Esophagus squamous epithelium (tissue), 5 donors: ENCODE measurements at places on chromosomes 7 and 10.

DNA sequence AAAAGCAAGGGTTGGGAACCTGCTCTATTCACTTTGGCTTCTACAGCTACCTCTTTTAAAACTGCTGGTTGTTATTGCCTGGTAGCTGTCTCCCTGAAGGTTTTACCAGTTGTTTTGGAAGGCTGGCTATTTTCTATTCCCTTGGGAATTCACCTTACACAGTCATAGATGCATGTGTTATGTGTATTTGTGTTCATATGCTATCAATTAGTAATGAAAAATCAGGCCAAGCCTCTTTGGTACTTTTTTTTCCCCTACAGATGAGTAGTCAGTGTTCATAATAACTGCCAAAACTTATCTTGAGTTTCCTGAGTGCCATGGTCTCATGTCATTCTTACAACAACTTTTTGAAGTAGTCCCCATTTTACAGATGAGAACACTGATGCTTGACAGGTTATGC lies 738.0 kb upstream of the GALNT17 start:
- DNase-seq: no peak

DNA sequence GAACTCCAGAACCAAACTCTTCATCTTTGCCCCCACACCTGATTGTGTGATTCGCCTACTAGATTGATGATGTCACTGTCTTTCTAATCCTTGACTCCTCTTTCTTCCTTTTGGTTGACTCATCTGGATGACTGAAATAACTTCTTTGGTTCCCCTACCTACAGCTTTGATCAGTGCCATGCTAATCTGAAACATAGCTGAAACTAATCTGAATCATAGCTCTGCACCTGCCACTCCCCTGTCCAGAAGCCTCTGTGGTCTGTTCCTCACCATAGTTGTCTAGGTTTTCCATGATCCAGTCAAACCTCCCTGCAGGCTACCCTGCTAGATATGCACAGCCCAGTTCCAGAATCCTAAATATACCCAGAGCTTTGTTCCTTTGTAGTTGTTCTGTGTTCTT lies 51.9 kb downstream of the ZNF365 start:
- DNase-seq: no peak

DNA sequence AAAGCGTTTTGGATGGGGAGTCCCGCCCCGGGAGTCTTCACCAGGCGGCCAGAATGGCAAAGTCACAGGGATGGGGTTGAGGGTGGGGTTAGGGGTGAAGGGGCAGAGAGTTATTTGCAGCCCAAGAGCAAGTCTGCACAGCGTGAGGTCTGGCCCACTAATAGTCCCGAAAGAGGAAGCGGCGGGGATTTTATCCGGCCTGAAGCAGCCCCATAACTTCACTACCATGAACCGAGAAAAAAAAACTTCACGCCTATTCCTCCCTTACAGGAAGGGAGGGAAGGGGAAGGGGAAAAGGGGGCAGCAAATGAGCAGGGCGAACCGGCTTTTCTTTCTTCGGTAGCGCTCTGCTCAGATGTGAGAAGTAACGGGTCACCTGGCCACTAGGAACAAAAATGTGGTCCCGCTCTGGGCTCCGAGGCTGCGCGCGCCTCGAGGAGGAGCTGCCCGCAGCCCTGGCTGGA lies 712 bp downstream of the ITPRIP start:
- DNase-seq: no peak

DNA sequence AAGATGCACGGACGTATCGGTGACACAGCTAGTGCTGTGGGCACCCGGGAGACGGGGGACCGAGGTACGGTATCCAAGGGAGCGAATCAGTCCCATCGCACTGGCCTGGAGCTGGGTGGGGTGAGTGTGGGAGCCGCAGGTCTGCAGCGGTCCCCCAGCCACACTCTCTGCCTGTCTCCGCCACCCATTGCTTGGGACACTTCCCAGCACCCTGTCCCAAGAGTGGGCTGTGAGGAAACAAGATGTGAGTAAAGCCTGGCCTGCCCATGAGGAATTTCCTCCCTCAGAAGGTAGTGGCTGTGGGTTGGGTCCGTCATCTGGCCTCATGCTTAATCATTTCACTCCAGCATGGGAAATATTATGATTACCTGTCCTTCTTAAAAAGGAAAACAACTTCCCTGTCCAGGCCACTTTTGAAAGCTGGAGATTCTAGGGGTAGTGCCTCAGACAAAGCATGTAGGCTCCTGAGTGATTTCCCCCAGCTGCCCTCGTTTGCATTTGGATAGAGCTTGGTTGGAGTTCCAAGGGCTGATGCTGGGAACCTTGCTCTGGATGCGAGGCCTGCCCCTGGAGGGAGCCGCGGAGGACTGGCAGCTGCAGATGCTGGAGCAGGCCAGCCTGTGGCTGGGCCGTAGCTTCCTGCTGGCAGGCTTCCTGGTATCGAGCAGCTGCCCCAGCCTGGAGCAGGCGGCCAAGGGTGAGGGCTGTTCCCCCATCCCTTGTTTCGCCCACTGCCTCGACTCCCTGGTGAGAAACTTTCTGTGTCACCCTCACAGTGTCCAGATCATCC lies 6.2 kb upstream of the ACTR3C start:
- DNase-seq: no peak

- DNase-seq: no peak
Measured at GRCh38 chr10:89978081-89978480, 276.7 kb downstream of the KIF20B start.

DNA sequence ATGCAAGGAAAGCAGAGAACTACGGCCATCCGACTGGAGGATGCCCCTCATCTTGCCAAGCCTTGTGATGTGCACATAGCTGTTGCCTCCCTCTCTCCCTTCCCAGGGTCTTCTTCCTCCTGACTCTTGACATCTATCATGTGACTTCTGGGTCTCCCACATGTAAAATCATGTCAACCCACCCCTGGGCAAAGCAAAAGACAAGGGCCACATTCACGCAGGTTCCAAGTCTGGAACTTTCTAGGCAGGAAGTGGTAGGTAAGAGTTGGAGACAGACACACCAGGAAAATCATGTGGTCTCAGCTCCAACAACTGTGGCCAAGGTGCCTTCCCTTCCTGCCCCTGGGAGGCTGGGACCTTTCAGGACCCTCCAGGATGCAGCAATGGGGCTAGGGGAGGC lies 187.3 kb downstream of the CXCL12 start:
- no peak for DNase-seq

DNA sequence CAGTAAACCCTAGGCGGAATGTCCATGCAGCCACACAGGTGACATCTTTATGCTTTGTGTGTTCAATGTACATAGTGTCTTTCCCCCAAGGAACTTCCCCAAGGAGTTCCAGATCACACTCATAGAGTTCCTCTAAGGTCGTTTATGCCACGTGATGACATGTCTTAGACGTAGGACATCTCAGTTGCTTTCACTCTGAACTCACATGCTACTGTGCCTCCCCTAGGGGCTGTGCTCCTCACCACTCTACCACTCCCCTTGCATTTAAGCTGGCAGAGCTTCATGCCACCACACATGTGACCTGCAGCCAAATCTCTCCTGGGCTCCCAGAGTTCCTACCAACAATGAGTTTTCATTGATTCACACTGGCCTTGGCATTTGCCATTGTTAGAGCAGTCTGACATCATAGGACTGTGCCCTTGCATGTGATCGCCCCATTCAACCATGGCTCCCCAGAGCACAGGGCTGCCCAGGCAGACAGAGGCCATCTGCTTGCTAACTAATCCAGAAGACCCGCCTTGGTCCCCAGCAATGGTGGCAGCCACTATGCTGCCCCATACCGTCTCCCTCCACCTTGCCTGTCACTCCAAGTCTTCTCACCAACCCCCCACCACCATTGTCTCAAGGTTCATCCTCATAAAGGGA lies 95.3 kb upstream of the MACROH2A2 start:
- no peak for DNase-seq
